Sigmoid colon (tissue), 7 donors: ENCODE measurements at places on chromosomes 7 and 10. TPM values are rescaled to one million over a fixed set of nuclear protein-coding genes. Genes with fewer than 3 reads are reported as not detected.

Gene SEPTIN7
- total RNA-seq, result 256 TPM

DNA sequence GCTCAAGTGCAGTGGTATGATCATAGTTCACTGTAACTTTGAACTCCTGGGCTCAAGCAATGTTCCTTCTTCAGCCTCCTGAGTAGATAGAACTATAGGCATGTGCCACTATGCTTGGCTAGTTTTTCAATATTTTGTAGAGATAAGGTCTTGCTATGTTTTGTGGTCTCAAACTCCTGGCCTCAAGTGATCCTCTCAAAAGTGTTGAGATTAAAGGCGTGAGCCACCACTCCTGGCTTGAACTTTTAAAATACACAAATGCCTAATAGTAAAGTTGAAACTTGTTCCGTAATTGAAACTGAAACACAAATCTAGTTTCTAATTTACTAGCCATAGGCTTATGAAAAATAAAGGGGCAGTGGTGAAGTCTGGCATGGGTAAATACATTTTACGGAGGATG lies 65.7 kb downstream of the AP3M1 start:
- no peak overlapping the region for H3K4me3 ChIP-seq
- peaks cover 12% of the 10 kb centered on the region for H3K36me3 ChIP-seq
- H3K27ac ChIP-seq, result peak overlapping the region; percentile 26
- H3K4me1 ChIP-seq, result no peaks in the 10 kb centered on the region

DNA sequence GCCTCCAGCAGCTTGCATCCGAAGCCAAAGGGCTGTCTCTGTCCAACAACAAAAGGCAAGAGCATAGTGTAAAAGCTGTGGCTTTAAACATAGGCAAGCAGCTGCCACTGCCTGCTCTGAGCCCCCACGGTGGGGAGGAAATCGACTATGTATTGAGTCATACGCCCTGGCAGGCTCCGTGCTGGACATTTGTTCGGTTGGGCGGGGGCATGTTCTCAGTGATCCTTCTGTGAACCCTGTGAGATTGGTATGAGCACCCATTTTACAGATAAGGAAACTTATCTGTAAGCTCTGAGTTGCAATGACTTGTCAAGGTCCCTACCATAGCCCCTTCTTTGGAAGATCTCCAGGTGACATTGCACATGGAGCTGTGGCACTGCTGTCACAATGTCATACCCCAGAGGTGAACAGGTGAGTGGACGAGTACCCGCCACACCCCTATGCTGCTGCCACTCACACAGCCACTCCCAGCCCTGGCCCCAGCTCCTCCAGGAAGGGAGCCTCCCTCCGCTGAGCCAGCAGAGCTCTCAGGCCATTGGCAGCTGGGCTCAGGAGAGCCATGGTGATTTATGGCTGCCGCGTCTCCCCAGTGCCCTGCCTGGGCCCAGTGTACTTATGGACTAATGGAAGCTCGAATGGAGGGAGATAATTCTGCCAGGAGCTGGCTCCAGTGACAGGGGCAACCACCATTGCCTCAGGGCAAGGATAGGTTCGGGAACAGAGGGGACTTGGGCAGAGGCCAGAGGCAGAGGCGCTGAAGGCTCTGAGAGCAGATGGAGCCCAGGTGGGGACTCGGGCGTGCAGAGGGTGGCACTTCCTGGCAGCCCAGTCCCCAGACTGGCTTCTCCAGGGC lies 43.7 kb downstream of the UNC5B start:
- no peak overlapping the region for H3K4me3 ChIP-seq
- peak; percentile 84 for DNase-seq
- H3K36me3 ChIP-seq, result no peaks in the 10 kb centered on the region
- H3K27me3 ChIP-seq, result no peaks in the 10 kb centered on the region
- H3K27ac ChIP-seq, result no peak overlapping the region

DNA sequence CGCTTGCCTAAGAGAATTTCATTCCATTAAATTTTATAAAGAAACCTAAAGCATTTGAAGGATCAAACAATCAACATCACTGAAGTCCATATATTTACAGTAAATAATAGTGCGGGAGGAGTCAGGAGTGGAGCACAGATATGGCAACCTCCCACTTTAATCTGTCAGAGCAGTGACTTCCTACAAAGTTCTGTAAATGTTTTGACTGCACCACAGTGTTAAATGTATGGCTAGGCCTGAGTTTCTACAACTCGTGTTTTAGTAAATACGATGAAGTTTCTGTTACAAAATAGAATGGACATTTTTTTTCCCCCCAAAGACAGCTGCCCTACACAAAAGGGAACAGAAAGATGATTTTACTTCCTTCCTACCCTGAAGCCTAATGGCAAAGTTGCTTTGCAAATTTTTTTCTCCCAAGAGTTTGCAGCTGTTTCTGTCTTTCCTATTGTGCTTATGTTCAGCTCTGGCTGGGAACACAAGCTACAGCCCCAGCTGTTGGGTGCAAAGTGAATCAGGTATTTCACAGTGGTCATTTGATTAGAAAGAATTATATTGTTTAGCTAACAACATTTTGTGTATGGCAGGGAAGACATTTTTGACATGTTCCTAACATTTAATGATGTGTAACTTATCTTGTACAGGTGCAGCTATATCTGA lies 62.1 kb downstream of the MET start:
- no peak overlapping the region for H3K27ac ChIP-seq
- no peaks in the 10 kb centered on the region for H3K4me1 ChIP-seq
- H3K27me3 ChIP-seq, result no peaks in the 10 kb centered on the region
- no peak for DNase-seq
